Smooth muscle cell of the pulmonary artery (primary cell): ENCODE measurements at places on chromosomes 1 and 21. TPM values are rescaled to one million over a fixed set of nuclear protein-coding genes. Genes with fewer than 3 reads are reported as not detected.

SH3D21 gene
- 10.0 and 13.6 TPM in 2 replicates for total RNA-seq

HOOK1 gene
- not detected in 2 replicates for total RNA-seq

LRRN2 gene
- total RNA-seq = not detected in 2 replicates

RGS13 gene
- not detected in 2 replicates for total RNA-seq

IL6R gene
- total RNA-seq = 4.9 and 12.6 TPM in 2 replicates

JAM2 gene
- 3.3 and 6.9 TPM in 2 replicates for total RNA-seq

HHIPL2 gene
- total RNA-seq = 0.23 and 0.39 TPM in 2 replicates

UBE2U gene
- total RNA-seq = not detected in 2 replicates

WNT2B gene
- total RNA-seq = 4.7 and 6.1 TPM in 2 replicates

KCNK1 gene
- total RNA-seq = 2.0 and 9.2 TPM in 2 replicates

PI4KB gene
- total RNA-seq = 49.5 and 56.3 TPM in 2 replicates

MNDA gene
- not detected in 2 replicates for total RNA-seq

HPCAL4 gene
- not detected in 2 replicates for total RNA-seq

LAMC1 gene
- total RNA-seq = 853 and 1,718 TPM in 2 replicates

SYT11 gene
- 82.2 and 88.3 TPM in 2 replicates for total RNA-seq

TTC24 gene
- total RNA-seq = not detected in 2 replicates

CCDC190 gene
- total RNA-seq = 1.3 and 1.8 TPM in 2 replicates

ZNF648 gene
- total RNA-seq = not detected in 2 replicates

NSL1 gene
- total RNA-seq = 21.3 and 34.3 TPM in 2 replicates

DISC1 gene
- 4.8 and 5.5 TPM in 2 replicates for total RNA-seq

WNT3A gene
- not detected in 2 replicates for total RNA-seq

AMY2A gene
- total RNA-seq = not detected in 2 replicates

PTPN22 gene
- total RNA-seq = 0.91 and 4.7 TPM in 2 replicates

TMEM81 gene
- 1.7 and 1.9 TPM in 2 replicates for total RNA-seq

LCE1C gene
- not detected in 2 replicates for total RNA-seq

CASP9 gene
- 4.0 and 5.8 TPM in 2 replicates for total RNA-seq

NCDN gene
- 44.2 and 46.4 TPM in 2 replicates for total RNA-seq

ALDH4A1 gene
- 9.9 and 11.2 TPM in 2 replicates for total RNA-seq

IL22RA1 gene
- total RNA-seq = 0.07 TPM in 1 of 2 replicates, not detected in the other

GPR37L1 gene
- total RNA-seq = 0.03 TPM in 1 of 2 replicates, not detected in the other

PTCH2 gene
- total RNA-seq = 0.26 and 0.33 TPM in 2 replicates

SOX13 gene
- 7.6 and 7.9 TPM in 2 replicates for total RNA-seq

TNFRSF1B gene
- 4.5 and 11.7 TPM in 2 replicates for total RNA-seq

OR2T35 gene
- not detected in 2 replicates for total RNA-seq

OXCT2 gene
- 1.3 and 1.8 TPM in 2 replicates for total RNA-seq

SLAMF1 gene
- total RNA-seq = not detected in 2 replicates
